Testis (tissue), 5 donors: ENCODE measurements at places on chromosomes 16 and 17. TPM values are rescaled to one million over a fixed set of nuclear protein-coding genes. Genes with fewer than 3 reads are reported as not detected.

GRCh38 chr16:56667581-56668571 lies at the start of gene MT1G:
TSS of gene MT1G (minus strand) at chr16:56668065. CDS start at chr16:56667993, 72 bp downstream.
- no peak for DNase-seq

GRCh38 chr17:49224198-49224996 lies 6.2 kb downstream of the PHOSPHO1 start:
- DNase-seq: peak; percentile 29

Gene SGCA
- 33.1 TPM for polyA plus RNA-seq

GRCh38 chr16:54437401-54437800 lies 150.8 kb upstream of the IRX3 start:
- no peak for DNase-seq

Gene KRTAP1-3
- not detected for polyA plus RNA-seq

GRCh38 chr17:14211801-14212200 lies 24.9 kb downstream of the CDRT15 start:
- peak; percentile 66 for DNase-seq

Gene CNTROB
- 153 TPM for polyA plus RNA-seq

GRCh38 chr17:33050611-33051140 lies 59.0 kb downstream of the SPACA3 start:
- no peak for DNase-seq

- peak; percentile 60 for DNase-seq
Measured at GRCh38 chr16:10752843-10753523, 9.3 kb downstream of the NUBP1 start.

Gene DNAH3
- polyA plus RNA-seq: 11.7 TPM

- no peak for DNase-seq
Measured at GRCh38 chr17:49979748-49980479, 10.9 kb downstream of the DLX4 start.

Gene GALK1
- 32.1 TPM for polyA plus RNA-seq

- no peak for DNase-seq
Measured at GRCh38 chr16:72635104-72635503, 412.8 kb downstream of the ZFHX3 start.
